ENCODE measurements at places on chromosomes 11 and 22.

GRCh38 chr22:44395118-44396005 is 82.6 kb upstream of the SHISAL1 start:
- no peak for DNase-seq

DNA sequence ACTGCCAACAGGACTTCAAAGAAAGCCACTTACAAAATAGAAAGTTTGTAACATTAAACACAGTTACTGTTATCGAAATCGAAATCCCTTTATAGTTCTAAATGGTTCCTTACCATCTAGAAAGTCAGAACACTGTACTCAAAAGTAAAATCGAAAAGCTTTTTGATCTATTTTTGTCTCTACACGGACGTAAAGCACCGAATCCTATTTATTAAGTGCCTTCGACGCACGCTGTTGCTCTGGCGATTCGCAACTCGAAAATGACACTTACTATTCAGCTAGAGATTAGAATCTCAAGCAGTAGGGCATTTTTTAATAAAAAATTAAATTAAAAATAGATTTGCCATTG is 78.3 kb downstream of the LARGE1 start:
- no peak for DNase-seq

DNA sequence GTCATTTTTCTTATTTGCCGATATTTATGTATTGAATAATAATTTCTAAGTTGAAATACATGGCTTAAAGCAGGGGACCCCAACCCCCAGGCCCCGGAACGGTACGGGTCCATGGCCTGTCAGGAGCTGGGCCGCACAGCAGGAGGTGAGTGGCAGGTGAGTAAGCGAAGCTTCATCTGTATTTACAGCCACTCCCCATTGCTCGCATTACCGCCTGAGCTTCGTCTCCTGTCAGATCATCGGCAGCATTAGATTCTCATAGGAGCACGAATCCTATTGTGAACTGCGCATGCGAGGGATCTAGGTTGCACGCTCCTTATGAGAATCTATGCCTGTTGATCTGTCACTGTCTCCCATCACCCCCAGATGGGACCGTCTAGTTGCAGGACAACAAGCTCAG is 4.5 kb downstream of the ZMAT5 start:
- DNase-seq = no peak

DNA sequence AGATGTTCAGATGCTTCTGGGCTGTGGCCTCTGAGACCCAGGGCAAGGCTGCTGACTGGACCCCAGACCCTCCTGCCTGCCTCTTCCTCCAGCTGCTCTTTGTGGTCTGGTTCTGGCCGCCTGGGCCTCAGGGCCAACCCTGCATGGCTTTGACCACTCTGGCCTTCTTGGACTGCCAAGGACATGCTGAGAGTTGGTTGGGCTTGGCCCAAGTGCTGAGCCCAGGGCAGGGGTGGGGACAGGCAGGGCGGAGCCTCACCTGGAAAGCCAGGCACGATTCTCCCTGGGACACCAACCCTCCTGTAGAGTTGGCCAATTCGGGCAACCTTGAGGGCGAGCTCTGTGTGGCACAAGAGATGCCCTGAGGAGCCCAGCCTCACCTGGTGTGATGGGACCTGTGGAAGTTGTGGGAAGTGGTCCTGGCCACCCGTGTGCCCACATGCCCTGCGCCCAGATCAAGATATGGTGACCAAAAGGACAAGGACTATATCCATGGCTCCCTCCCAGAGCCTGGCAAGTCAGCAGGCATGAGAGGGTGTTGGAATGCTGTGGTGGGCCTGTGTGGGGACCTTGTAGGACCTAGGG is 11.6 kb downstream of the TANGO2 start:
- no peak for DNase-seq

DNA sequence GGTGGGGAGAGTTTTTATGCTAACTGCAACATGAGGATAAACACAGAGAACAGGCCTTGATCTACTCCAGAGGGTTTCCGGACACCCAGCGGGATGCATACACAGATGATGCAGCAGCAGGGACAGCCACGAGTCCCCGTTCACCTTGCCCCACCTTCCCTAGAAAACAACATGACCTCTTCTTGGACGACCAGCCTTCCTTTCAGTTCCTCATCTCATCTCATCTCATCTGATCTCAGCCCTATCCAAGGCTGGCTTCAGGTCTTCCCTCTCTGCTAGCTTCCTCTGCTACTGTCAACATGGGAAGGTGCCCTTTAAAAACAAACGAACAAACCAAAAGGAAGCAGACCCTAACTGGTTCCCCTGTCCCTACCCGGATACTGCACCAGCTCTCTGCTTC is 1356.2 kb downstream of the TBC1D22A start:
- no peak for DNase-seq

DNA sequence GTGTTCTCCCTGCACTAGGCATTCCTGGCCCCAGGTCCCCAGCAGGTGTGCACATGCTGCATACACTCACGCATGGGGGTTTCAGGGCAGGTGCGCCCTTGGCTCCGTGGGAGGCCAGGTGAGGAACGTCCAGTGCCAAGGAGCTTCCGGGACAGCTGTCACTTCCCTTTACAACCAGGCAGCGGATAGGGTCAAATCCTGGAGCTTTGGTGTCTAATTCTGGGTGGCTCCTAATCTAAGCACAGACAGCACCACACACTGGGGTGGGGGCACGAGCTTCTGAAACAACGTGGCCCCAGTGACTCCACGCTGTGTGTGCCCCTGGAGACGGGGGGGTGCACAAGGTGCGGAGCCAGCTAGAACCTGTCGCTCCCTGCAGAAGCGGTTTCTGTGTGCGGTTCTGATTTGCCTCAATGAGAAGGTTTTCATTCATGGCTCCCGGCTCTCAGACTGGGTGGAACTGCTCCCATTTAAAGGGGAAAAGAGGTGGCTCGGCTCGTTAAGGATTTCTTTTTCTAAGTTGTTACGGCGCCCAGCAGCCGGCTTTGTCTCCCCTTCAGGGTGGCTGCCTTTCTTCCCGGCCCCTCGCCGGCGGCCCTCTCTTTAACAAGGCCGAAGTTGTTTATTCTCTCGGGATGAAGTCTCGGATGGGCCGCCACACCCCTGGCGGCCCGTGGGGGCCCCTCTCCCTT is 5.0 kb downstream of the CCND1 start:
- no peak for DNase-seq

GRCh38 chr22:38415561-38416321 is 39.3 kb downstream of the KCNJ4 start:
- DNase-seq = no peak

GRCh38 chr22:43262990-43263644 is 76.2 kb upstream of the TTLL12 start:
- peak; percentile 75 for DNase-seq

DNA sequence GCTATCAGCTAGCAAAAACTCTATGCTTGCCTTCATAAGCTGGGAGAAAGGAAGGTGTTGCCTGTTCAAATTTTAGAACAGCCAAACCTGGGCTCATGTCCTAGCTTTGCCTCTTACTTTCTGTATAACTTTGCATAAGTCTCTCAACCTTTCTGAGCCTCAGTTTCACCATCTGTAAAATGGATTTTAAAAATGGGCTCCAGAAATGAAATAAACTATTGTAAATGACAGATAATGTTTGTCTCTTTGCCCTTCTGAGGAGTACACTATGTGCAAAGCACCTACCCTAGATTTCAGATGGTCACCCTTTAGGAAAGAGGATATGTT is 68.7 kb downstream of the FAM168A start:
- no peak for DNase-seq

GRCh38 chr11:27882066-27882697 is 181.9 kb upstream of the BDNF start:
- no peak for DNase-seq

DNA sequence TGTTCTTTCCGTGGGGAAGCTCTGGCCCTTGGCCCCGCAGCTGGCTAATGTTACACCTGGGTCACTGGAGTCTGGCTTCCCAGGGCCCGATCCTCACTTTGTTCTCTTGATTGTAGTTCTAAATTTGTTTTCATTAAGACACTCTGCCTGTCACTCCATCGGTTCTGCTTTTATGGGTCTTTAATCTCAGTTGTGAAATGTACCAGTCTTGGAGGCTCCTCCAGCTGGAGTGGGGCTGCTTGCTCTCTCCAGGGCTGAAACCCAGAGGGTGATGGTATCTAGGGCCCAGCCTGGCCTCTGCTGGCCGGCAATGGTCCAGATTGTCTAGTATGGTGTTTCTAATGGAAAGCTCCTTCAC is 352.9 kb downstream of the TENM4 start:
- DNase-seq = no peak

GRCh38 chr11:130421199-130421585 is 7.2 kb downstream of the ADAMTS8 start:
- DNase-seq = no peak

DNA sequence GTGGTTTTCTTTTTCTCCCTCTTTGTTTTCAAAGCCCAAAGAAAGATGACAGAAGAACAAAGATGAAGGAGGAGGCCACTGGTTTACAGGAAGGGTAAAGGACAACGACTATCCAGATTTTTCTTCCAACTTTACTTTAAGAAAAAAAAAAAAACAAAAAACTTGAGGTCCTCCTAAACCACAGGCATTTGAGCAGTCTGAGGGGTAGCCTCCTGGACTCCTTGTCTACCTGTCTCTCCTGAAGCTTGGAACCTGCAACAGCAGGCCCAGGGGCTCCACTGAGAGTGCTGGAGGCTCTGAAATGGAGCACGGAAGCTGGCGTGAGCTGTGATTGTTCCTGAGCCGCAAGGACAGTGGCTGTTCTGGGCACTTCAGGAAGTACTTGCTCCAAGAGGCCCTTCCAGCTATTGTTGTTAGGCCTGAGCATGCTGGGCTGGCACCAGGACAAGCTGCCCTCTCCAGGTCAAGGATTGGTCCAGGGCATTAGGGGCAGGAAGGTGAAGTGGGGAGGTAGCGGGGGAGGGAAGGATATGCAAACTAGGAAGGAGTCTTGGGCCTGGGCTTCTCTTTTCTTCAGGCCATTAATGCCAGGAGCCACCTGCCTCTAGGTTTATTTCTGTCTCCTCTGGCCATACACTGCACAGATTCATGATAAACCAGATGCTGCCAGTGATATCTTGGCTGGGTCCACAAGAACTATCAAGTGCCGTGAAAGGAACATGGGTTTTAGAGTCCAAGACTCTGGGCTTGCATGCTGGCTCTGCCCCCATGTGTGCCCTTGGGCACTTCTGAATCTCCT is 147.3 kb downstream of the CCDC34 start:
- DNase-seq = no peak

DNA sequence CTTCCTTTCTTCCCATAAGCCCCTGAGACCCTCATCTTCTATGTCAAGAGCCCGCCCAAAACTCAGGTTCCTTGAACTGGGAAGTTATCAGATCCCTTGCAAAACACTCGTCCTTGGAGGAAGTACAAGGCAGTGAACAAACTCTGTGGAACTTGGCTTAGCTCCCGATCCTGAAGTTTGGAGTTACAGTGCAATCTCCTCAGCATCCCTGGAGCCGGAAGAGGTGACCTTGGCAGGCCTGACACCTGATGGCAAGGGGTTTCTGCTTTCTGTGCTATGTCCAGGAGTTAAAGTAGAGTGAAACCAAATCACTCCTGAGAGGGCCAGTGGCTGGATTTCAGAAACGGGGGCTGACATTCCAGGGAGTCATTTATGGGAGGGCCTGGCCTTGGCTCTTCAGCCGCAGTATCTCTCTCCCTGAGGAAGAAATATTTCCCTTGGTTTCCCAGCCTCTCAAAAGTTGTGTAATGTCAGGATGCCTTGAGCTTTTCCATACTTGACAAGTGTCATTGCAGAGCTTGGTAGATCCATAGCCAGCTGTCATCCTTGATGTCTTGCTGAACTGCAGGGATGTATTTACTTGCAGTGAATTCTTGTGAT is 1.9 kb upstream of the GRAMD1B start:
- DNase-seq = no peak

DNA sequence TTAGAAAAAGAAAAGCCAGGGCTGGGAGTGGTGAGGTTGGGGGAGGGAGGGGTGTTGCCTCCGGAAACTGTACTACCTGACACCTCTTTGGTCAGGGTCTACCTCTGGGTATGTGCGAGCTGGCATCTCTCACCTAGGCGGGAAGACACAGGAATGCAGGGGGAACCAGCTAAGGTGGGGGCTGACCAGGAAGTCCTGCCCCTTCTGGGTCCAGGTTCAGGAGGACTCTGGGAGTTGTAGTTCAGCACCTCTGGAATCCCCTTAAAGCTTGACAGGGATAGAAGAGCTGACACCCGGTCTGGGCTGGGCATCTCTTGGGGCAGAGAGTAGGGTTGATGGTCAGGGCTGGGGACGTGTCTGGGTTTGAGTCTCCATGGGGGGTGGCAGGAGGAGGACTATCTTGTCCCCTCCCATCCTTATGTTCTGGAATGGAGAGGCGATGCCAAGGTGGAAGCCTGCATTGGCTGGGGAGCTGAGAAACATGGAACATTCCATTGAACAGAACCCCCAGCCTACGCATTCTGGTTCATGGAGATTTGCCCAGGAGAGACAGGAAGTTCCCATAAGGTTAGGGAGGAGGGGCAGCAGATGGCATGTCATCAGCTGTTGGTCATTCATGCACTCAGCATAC is 2.1 kb upstream of the KIAA1671 start:
- DNase-seq = no peak

GRCh38 chr11:93903989-93904388 is 53.6 kb upstream of the VSTM5 start:
- no peak for DNase-seq

DNA sequence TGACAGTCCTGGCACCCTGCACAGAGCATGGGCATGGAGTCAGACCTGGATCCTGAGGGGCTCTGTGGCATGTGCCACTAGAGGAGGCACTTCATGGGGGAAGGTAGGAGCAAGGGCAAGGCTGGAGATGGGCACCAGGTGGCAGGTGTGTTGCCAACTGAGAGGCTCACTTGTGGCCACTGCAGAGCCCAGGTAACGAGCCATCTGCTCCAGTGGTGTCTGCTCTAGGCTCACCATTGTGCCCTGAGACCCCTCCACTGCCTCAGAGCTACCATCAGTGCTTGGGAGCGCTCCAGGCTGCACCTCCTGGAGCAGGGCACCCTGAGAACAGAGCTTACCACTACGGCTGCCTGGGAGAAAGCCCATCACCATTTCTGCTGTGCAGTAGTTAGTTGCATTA is 1.3 kb upstream of the ZDHHC8 start:
- no peak for DNase-seq

- DNase-seq = no peak
These were observed 81.5 kb upstream of the TP53AIP1 start for GRCh38 chr11:129023968-129024676.

GRCh38 chr11:129237456-129237855 is 45.3 kb upstream of the ARHGAP32 start:
- no peak for DNase-seq
